ENCODE measurements at places on chromosomes 4 and X.

GRCh38 chr4:6263526-6264224, 6.0 kb upstream of the WFS1 start:
- DNase-seq = no peak

- DNase-seq = no peak
These were observed 82.5 kb downstream of the ARHGEF9 start for GRCh38 chrX:63702556-63702955.

GRCh38 chrX:124348885-124349453, 2.6 kb downstream of the SH2D1A start:
- no peak for DNase-seq

GRCh38 chrX:24732766-24733500, 39.2 kb downstream of the POLA1 start:
- DNase-seq = peak; percentile 34

- no peak for DNase-seq
These were observed 34.7 kb upstream of the PLAC1 start for GRCh38 chrX:134692990-134693389.

- no peak for DNase-seq
These were observed 11.4 kb upstream of the TAPT1 start for GRCh38 chr4:16237715-16238114.

DNA sequence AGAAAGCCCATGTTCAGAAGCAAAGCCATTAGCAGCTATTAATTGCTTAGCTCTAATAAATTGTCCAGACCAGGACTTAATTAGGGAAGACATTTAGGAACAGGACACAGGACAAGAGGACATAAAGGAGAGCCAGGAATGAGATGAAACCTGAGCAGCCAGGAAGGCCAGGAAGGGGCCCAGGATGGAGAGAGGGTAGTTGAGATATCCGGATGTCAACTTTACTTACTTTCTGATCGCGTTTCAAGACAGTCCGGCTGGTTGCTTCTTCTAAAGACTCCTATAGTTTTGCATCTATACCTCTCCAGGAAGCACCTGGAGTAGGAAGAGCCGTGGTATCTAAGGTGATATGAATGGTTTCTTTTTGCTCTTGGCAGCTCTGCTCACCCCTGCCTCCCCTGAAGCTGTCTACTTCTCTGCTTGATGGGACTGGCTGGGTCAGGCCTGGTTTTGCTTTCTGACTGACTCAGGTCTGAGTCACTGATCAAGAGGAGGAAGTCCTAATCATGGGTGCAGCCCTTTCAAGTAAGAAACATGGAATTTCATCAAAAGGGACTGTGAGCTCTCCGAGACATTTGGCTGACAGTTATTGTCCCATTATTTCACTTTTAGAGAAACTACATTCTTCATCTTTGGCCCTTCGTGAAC, 733.3 kb downstream of the RPA4 start:
- no peak for DNase-seq

GRCh38 chr4:101222156-101222845, 125.0 kb downstream of the PPP3CA start:
- no peak for DNase-seq

DNA sequence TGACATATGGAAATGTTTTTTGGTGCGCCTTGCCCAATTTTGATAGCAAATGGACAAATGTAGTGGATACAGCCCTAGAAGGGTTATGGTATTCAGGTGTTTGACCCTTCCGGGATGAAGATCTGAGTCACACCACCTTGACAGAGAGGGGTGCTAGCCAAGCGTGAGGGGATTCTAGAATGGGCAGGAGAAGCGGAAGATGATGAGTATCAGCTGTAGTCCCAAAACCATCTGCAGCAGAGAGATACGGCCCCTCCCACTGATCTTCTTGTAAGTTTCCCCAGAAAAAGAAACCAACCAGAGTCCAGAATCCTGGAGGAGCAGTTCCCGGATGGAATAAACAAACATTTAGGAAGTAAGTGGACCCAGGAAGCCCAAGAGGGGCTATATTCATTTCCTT, 18.1 kb downstream of the DCHS2 start:
- no peak for DNase-seq

DNA sequence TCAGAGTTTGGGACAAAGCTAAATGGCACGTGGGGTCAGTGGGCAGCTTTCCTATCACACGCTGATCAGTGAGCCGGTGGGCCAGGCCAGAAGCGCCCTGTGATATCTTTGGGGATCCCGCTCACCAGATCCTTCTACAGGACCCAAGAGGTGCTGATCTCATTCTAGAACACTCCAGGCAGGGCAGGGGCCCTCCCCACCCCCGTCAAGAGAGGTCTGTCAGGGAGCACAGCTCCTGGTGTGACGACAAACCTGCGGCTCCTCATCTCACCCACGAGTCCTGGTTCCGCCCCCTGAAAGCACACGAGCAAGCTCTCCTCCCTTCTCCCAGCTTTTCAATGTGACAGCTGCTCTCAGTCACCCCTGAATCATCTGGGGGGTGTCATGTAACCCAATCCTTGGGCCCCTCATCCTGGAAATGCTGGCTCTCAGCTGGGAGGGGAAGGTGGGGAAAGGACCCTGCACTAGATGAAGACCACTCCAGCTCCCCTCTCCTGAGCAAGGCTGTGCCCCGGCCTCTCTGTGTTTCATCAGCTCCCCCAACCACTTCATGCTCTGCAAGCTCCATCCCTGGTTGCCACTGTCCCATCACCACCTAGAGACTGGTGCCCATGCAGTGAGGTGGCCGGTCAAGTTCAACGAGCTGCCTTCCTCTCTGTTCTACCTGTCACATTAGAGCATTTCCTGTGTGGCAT, 4.6 kb downstream of the HCFC1 start:
- DNase-seq = no peak

- no peak for DNase-seq
These were observed 10.3 kb downstream of the VGLL1 start for GRCh38 chrX:136542281-136542680.

DNA sequence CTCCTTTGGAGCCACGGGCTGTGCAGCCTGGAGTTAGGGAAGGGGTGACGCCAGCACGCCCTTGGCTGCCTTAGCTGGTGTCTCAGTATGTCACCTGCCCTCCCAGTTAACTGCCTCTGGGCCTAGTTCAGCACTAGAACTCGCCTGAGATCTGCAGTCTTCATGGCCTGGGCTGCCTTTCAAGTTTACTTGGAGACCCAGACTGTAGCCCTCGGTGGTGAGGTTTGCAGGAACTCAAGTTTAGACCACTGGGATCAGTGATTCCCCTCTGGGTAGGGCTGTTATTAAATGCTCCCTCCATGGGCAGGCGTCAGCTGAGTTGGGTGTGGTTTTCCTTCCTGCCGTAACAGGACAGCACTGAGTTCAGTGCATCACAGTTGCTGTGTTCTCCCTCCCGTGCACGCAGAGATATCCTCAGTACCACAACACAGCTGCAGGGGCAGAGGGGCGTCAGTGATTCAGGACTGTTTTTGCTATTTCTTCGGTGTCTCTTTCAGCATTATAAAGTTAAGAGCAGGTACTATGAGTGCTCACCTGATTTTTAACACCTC, 30.5 kb downstream of the PLAC8 start:
- no peak for DNase-seq

- DNase-seq = no peak
These were observed 11.3 kb downstream of the PNCK start for GRCh38 chrX:153662266-153662665.

GRCh38 chr4:128320656-128321055, 33.0 kb upstream of the PGRMC2 start:
- DNase-seq = no peak

- no peak for DNase-seq
These were observed 9.3 kb downstream of the BST1 start for GRCh38 chr4:15712214-15712613.

GRCh38 chrX:9759337-9759736, 6.3 kb downstream of the GPR143 start:
- DNase-seq = no peak

DNA sequence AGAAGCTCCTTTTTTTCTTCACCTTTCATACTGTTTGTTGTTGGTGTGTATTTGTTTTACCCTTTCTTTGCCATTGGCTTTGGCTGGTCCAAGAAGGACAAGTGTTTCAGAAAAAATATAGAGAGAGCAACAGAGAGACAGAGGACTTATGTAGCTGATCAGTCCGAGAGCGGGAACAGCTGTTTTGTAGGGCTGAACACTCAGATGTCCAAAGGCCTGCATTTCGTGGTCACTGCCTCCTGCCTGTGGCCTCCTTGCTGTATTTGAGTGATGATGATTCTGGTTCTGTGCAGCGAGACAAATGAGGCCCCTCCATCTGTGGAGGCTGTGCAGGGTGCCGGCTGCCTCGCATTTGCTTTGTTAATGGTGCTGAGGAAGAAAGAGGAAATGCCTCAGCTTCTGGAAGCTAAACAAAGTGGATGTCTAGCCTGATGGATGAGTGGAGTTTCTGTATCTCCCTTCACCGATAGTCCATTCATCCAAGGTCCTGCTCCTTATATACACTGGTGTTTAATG, 19.8 kb upstream of the STOX2 start:
- DNase-seq = no peak

- no peak for DNase-seq
These were observed 28.9 kb downstream of the OFD1 start for GRCh38 chrX:13763489-13763888.

DNA sequence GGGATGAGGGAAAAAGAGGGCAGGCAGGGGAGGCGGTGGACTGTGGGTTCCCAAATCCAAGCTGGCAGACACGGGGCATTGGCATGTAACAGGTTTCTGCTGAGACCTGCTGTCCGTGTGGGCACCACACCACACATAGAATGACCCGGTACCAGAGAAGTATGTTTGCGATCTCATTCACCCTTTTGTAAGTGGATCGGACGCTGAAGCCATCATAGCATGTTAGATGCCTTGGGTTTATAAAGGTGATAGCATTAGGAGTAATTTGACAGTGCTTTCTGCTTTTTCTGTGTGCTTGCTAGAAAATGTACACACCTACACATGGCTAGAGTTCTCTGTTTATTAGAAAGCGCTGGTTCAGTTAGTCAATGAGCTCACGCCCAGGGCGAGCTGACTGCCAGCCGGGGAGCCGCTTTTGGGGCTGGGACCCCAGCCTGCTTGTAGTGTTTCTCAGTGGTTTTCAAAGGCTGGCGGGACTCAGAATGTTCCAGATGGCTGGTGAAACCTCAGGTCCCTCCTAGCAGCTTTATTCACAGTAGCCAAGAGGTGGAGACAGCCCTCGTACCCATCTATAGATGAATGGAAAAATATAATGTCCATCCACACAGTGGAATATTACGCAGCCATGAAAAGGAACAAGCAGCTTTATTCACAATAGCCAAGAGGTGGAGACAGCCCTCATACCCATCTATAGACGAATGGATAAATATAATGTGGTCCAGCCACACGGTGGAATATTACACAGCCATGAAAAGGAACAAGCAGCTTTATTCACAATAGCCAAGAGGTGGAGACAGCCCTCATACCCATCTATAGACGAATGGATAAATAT, 579 bp downstream of the IL3RA start:
- DNase-seq = no peak

GRCh38 chr4:7705062-7705461, 234.6 kb downstream of the AFAP1 start:
- DNase-seq = peak; percentile 63

- no peak for DNase-seq
These were observed 198.4 kb upstream of the SFRP2 start for GRCh38 chr4:153987291-153987690.

GRCh38 chrX:120125444-120125843, 9.7 kb upstream of the RHOXF1 start:
- DNase-seq = no peak

- DNase-seq = no peak
These were observed 5.9 kb upstream of the GPKOW start for GRCh38 chrX:49129427-49129826.

GRCh38 chr4:726838-727237, 21.2 kb downstream of the PCGF3 start:
- DNase-seq = no peak

DNA sequence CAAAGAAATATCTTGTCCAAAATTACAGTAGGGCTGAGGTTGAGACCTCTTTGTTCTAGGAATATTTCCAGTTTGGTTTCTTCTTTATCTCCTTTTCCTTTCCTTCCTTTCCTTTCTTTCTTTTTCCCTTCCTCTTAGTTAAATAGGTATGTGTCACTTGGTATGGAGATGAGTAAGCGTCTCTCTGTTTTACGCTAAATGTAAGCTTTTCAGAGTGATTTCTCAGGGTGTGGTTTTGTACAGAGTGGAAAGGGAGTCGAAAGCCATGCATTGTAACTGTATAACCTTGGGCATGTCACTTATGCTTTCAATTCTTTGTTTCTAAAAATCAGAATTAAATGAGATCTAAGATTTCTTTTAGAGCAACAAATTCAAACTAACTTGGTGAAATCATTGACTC, 54.8 kb downstream of the TLL1 start:
- DNase-seq = no peak

DNA sequence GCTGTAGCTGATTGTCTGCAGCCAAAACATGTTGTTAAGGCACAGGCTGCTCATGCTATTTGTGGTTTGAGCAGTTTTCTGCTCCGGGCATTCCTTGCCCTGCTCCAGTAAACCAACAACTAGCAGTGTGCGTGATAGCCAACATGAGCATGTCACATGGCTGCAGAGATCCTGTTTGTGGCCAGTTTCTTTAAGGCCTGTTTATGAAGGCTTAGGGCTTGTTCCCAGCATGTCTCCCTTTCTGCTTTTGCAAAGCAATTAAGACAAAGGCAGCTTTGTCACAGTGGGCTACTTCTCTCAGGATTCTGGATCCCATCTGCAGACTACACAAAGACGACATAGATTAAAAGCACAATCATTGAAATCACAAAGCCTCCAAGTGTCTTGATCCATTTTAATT, 160.5 kb downstream of the ZNF518B start:
- DNase-seq = no peak

- no peak for DNase-seq
These were observed 718.6 kb downstream of the CCSER1 start for GRCh38 chr4:90845777-90846176.

DNA sequence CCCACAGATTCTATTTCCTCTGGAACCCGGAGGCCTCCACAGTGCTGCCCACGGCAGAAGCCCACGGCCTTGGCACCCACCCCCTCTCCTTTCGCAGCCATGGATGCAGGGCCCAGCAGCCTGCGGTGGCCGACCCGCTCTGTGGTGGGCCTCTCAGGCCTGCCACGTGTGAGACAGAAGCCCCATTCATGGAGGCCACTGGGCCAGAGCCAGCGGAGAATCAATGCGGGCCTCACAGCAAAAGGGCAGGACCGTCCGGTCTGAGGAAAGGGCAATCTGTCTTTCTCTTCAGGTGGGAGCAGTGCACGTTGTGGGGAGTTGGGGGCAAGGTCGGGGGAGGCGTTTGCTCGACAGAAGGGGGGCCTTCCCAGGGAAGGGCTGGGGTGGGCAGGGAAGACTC, 8.4 kb upstream of the HAUS7 start:
- no peak for DNase-seq

GRCh38 chr4:83552083-83552482, 16.2 kb downstream of the GPAT3 start:
- no peak for DNase-seq

- no peak for DNase-seq
These were observed 90.7 kb downstream of the PAPSS1 start for GRCh38 chr4:107629318-107629717.

Measured in muscle of arm (tissue), 14 donors.